ENCODE measurements at places on chromosomes 13 and 19.

DNA sequence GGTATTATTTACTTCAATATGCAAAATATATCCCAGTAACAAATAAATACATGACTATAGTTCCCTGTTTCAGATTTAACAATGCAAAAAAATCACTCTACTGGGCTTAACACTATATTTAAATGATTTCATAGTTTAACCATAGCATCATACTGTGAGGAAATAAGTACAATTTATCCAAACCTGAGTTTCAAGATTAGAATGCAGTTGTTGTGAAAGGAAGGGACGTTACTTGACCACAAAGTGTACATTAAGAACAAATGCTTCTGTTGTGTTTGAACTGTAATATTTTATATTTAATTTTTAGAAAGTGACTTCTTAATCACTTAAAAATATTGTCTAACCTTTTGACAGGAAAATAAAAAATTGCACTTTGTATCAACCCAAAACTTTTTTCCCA is 1747.9 kb upstream of the SPRY2 start:
- DNase-seq = no peak

DNA sequence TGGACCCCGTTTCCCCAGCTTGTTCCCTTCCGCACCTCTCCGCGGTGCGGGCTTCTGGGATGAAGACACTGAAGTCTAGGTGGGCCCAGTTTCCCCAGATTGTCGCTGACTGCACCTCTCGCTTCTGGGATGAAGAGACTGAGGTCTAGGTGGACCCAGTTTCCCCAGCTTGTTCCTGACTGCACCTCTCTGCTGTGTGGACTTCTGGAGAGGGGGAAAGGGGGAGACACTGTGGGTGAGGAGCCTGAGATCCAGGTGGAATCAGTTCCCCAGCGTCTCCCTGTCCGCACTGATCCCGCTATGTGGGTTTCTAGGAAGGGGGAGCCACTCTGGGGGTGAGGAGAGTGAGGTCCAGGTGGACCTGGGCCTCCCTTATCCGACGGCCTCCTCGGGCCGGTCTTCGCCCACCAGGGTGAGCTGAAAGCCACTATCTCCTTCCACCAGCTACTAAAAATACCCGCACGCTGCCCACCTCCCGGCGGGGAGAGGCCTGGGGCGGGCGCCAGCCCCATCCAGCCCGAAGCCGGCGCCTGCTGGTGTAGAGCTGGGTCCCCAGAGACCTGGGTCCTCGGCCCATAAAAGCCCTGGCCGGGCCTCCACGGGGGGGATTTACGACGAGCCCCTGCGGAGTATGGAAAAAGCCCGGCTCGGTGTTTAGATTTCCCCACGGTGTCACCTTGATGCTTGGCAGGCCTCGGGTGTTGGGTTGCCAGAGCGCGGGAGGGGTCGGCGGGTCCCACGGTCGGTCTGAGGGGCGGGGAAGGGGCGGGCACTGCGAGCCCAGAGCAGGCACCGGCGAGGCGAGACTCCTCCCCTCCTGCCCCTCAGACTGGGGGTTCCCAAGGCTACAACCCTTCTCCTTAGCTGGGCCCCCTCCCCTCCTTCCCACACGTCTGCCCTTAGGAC is 10.6 kb downstream of the FUT6 start:
- peak; percentile 53 for DNase-seq

- no peak for DNase-seq
Observed at GRCh38 chr19:813219-814151, 8.3 kb downstream of the PLPPR3 start.

DNA sequence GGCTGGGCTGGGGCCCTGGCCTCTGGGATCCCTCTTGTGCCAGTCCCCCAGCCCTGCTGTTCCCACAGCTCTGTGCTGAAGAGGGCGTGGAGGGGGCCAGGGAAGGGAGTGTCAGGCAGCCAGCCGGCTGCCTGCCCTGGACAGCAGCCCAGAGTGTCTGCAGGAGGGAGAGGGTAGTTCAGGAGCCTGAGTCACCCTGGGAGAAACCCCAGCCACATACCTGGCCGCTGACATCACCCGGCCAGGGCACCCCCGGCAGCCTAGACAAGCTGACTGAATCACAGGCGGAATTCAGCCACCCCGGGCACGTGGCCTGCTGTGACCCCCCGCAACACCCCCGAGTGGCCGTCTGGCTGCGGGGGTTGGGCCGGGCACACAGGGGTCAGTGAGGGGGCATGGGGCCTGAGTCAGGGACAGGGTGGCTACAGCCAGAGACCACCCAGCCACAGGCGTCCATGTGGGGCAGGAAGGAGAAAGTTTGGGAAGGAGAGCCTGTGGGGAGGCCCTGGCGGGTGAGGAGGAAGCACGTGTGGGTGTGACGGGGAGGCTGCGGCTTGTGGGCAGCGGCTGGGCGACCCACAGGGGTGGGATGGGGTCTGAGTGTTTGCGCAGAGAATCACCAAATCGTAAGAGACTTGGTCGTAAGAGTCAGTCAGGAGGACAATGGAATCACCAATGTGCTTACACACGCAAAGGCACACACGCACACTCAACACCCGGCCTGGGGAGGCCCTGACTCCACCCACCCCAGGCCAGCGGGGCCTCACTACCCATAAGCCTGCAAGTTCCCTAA is 11.9 kb upstream of the FOSB start:
- DNase-seq = peak; percentile 69

GRCh38 chr13:105406551-105406950 is 1128.9 kb downstream of the EFNB2 start:
- no peak for DNase-seq

GRCh38 chr19:29477831-29478577 is 47.8 kb upstream of the VSTM2B start:
- DNase-seq = no peak

DNA sequence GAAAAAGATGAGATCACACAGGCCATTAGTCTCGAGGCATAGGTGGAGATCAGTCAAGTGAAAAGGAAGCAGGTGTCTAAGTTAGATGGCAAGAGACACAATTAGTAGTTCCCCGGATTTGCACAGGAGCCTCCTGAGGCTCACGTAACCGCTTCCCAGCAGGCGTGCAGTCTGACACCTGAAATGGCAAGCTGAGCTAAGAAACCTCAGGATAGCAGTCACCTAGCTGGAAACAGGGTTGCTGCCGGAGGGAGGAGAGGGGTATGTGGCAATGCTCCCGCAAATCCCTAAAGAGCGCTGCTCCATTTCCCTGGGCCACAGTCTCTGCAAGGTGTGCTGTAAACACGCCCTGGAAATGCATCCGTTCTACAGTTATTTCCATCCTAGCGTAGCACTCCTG is 1151.0 kb downstream of the DIAPH3 start:
- no peak for DNase-seq

- DNase-seq = no peak
Observed at GRCh38 chr19:43286786-43287185, 17.5 kb upstream of the PSG9 start.

DNA sequence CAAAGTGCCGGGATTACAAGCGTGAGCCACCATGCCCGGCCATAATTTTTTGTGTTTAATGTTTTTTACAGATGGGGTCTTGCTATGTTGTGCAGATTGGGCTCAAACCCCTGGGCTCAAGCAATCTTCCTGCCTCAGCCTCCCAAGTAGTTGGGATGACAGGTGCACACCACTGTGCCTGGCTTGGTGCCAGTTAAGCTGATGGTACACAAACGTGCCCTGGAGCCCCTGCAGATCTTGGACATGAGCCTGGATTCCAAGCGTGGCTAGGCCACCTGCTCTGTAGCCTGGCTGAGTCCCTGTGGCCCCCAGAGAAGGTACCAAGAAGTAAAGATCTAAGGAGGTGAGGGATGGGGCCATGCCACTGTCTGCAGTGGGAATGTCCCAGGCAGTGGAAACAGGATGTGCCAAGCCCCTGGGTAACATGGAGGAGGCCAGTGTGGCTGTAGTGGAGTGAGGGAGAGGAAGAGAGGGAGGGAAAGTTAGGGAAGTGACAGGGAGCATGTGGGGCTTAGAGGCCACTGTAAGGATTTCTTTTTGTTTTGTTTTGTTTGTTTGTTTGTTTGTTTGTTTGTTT is 7.0 kb downstream of the PRODH2 start:
- DNase-seq = no peak

DNA sequence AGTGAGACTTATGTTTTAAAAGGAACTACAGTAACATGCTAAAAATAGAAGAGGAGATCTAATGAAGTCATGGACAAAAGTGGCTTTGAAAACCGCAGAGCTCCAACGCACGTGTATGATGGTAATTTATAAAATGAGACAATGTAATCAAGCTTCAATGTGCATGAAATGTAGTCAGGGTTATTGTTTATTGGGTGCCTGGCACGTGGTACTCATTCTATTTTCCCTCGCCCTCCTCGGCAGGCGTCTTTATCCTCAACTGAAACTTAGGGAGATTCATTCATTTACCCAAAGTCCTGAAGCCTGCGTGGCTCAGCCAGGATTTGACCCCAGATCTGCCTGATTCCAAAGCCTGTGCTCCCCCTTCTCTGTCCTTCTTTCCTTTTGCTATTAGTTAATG is 79.8 kb downstream of the CHST8 start:
- DNase-seq = no peak

- no peak for DNase-seq
Observed at GRCh38 chr13:79037197-79037596, 368.9 kb downstream of the RBM26 start.

- no peak for DNase-seq
Observed at GRCh38 chr19:20969498-20969897, 46.4 kb downstream of the ZNF85 start.

GRCh38 chr19:53894707-53895106 is 12.7 kb downstream of the PRKCG start:
- no peak for DNase-seq
